ENCODE measurements at places on chromosomes 2 and 18.

- no peak for DNase-seq
Measured at GRCh38 chr2:101580528-101580927, 105.6 kb upstream of the RFX8 start.

DNA sequence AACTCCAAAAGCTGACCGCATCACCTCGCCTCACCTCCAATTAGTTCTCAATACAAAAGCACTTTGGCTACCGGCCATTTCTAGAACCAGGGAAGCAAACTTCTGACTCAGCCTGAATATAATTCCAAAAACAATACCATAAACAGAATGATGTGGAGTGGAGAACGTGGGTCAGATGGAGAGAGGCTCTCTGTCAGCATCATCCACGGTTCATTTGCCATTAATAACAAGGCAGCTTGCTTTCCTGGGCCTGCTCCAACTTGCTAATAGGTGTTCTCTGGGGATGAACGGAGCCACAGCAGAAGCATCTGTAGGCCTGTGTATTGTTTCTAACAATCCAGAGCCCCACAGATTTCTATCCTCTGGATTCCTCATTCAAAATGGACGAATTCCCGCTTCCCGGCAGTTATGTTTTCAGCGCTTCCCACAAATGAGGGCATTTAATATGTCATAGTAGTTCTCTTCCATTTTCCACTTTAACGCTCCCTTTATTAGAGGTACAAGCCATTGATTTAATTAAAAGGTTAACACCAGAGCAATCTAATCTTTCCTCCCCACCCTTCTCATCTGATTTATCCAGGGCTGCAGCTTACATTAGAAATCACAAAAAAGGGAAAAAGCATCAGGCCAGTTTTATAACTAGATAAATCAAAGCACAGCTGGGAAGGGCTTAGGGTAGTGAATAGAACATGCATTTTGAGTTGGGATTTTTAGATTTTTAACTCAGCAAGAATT lies 23.2 kb upstream of the CNTNAP5 start:
- DNase-seq = no peak

DNA sequence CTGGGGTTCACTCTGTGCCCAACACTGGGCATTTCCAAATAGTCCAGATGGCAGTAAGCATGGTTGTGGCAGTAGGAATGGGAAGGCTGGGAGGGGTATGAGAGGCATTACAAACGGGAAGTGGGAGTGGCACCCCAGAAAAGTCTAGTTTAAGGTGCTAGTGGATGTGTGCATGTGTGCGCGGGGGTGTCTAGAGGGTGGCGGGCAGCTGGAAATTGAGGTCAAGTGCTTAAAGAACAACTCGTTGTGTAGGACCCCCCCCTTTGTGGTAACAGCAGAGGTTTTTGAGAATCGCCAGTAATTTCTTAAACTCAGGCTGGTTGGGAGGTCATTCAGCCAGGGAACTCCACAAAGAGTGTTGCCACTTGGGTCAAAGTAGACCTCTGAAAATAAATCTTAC lies 69.9 kb downstream of the RHBDD1 start:
- DNase-seq = no peak

DNA sequence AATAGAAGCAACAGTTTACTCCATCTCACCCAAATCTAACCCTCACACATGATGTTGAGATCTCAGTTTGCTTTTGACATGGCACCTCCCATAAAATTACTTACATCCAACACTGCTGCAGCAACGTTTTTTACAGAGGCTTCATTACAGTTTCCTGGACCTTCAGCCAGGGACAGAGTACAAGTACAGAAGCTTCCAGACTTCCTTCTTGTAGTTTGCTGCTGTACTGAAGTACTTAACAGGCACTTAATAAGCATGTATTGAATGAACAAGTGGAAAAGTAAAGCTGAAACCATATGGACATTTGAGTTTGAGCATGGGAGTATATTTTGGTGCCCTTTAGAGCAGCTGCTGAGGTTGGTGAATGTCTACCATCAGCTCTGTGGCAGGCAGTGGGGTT lies 514.2 kb downstream of the PTPRM start:
- DNase-seq = no peak
